ENCODE measurements at places on chromosomes 16 and 17.

DNA sequence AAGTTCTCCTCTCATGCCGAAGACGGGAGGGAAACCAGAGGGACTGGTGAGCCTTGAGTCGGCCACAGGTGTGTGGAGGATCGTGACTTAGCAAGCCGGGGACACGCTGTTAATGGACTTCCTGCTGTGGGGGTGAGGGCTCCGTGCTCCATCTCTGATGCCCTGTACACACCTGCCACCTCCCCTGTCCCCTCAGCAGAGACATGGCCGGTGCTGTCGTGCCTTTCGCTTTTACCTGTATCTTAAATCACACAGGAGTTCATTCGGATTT lies 75.9 kb upstream of the ZNF750 start:
- DNase-seq = no peak

- DNase-seq = no peak
These were observed 20.9 kb downstream of the SPACA3 start for GRCh38 chr17:33012522-33013033.

- no peak for DNase-seq
These were observed 1.4 kb upstream of the NBR1 start for GRCh38 chr17:43169561-43170139.

- DNase-seq = no peak
These were observed 80.6 kb upstream of the CDH11 start for GRCh38 chr16:65202461-65202860.

DNA sequence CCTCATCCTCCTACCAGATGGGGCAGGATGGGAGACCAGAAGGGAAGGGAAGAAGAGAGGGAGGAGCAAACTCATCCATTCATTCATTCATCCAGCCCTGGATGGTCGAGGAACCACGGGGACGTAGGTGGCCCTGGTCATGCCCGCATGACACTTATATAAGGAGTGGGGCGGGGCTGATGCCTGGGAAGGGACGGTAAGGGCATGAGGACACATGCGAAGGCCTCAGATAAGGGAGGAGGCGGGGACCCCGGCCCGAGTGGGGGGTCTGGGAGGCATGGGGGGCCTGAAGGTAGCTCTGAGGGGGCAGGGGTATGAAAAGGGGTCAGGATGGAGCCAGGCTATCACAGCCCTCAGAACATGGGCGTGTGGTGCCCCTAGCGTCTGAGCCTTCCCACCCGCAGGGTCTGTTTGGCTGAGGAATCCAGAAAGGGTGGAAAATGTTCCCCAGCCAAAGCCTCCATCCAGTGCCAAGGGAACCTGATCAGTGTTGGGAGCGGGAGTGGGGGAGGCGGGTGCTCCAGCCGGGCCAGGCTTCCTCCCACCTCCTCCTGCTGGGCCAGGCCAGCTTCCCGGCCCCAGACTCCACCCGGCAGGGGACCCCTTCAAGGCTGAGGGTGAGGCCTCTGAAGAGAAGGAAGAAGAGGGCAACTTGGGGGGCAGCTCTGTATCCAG lies 17.6 kb upstream of the CD79B start:
- DNase-seq = no peak

- DNase-seq = no peak
These were observed 24.9 kb upstream of the DBNDD1 start for GRCh38 chr16:90044111-90044551.

DNA sequence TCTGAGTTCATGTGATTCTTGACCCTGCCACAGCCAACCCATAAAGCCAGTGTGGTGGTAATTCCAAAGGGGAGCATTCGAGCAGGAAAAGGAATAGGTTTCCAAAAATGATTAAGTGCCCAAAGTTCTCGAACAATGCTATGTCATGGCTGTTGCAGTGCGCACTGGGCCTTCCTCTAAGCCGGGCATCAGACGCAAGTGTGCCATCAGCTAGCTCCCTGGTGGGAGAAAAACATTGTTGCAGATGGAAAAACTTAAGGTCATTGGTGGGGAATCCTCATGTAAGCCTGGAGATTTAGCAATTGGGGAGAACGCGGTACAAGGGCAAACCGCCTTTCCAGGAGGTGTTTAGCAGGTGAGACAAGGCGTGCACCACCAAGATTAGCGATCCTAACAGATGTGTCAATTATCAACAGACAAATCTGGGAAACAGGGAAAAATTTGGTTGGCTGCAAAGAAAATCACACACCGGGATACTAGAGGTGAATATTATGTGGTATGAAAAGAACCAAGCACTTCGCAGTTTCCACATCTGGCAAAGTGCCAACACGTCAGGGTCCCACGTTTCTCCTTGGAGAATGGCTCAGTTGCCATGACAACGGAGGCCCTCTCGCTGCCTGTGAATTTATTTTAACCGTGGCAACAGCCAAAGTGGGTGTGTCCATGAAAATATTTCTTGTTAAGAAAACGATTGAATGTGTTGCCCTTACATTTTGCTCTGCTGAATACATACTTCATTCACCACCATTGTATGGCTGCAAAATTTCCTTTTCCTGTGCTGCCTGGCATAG lies 118.5 kb upstream of the CACNG5 start:
- no peak for DNase-seq

GRCh38 chr17:59425085-59425931 lies 93.9 kb downstream of the YPEL2 start:
- DNase-seq = no peak

DNA sequence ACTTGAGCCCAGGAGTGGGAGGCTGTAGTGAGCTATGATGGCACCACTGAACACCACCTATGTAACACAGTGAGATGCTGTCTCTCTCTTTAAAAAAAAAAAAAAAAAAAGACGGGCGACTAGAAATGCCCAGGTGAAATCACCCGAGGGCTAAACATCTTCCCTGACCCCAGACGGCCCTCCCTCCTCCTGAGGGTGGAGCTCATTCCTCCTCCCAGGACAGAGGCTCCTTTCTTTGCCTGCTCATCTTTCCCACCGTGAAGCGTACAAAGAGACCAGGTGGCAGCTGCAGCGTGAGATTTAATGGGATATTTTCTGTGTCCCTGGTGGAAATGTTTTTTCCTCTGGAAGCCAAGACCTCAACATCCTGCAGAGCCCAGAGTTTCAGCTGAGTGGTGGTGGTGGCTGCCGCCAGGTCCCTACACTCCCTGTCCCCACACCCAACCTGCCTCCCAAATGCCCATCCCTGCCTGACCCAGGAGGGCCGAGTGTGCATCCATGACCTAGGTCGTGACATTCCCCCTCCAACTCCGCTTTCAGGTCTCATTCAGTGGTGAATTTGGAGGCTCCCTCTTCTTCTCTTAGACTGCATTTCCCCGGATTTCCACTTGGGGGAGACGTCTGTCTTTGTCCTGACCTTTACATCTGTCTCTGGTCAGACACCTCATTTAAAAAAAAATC lies 14.4 kb upstream of the GPRC5B start:
- DNase-seq = no peak

DNA sequence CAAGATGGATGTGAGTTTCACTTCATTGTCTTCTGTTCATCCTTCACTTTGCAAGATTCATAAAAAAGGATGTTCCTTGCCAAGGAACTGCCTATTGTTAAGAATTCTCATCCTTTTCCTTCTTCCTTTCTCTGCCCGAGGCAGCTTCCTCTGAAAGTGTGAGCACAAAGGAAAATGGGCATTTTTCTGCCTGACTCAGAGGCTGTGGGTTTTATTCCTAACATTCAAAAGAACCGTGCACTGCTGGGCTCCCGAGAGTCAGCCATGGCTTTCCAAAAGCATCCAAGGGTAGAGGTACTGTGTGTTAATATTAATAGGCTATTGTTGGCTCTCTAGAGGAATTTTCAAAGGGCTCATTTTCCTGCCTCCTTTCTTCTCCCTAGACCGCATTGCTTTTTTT lies 289.4 kb downstream of the ABCC12 start:
- DNase-seq = no peak

DNA sequence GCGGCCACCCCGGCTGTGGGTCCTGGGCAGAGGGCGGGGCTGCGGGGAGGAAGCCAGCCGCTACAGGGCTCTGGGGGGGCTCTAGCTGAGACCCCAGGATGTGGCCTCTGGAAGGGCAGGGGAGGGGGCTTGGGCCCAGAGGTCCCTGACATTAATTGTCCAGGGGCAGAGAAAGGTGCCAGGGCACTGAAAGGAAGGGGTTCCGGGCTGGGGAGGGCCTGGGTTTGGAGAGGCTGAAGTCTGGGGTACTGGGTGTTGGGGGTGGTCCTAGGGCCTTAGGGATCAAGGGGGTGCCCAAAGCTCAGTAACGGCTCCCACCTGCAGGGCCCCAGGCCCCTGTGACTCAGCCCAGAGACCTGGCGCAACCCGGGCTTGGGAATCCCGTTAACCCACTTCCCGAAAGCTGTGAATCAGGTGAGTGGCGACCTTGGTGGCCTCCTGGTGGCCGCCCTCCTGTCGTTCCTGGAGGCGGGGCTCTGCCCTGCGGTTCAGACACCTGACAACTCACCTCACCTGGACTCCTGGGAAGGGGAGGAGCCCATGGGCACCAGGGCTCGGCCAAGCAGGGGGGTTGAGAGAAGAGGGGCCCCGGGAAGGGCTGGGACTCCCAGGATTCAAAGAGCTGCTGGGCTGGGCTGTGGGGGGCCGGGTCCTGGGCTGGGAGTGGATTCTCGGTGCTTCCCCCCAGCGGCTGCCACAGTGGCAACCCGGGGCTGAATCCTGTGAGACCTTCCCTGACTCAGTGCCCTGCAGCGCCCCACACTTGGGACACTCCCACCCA lies 465 bp upstream of the PRSS22 start:
- no peak for DNase-seq

DNA sequence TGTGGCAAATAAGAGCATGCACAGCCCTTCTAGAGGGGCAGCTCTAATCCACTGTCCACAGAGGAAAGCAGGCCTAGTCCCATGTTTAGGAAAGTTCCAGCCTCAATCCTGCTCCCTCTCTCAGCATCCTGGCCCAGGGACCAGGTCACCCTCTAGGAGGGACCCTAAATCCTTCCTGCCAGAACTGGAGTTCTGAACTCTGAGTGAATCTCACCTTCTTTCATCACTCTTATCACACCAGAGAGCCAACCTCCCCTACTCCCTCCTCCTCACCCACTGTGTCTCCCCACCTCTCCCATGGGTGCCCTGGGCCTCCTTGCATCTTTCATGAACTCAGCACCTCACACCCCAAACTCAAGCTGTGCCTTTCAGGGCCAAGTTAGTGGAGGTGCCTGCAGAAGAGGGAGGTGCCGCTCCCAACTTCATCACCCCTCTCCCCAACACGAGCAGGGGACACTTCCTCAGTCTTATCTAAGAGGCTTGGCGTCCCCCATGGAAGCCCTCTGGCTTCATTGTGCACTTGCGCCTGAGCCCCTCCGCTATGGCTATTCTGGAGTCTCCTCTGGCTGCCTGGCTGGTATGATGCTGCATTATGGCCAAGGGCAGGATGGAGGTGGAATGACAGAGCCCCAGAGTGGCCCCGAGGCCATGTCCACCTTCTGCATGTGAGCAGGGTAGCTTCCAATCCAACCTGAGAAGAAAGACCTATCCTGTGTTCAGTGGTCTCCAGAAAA lies 31.7 kb downstream of the PIK3R6 start:
- DNase-seq = no peak

DNA sequence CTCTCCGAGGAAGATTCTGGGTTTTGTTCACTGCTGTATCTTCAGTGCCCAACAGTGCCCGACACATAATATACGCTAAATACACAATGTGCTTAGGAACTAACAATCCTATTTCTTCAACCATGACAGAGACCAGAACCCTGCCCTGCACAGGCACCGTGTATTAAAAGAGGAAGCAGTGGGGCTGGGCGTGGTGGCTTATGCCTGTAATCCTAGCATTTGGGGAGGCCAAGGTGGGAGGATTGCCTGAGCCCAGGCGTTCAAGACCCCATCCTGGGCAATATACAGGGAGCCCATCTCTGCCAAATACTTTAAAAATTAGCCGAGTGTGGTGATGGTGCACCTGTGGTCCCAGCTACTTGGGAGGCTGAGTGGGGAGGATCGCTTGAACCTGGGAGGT lies 19.3 kb downstream of the ARL2BP start:
- DNase-seq = no peak

GRCh38 chr17:14922411-14922810 lies 342.7 kb downstream of the PMP22 start:
- no peak for DNase-seq
